ENCODE measurements at places on chromosomes 3 and 15.
A peak's percentile ranks its signal among the peaks of the same experiment; 100 is the strongest.

- no peak for DNase-seq
Observed at GRCh38 chr3:64176461-64176996, 48.7 kb downstream of the PRICKLE2 start.

GRCh38 chr3:66017591-66017990 is 21.1 kb downstream of the MAGI1 start:
- no peak for DNase-seq

- DNase-seq = no peak
Observed at GRCh38 chr3:4776980-4777581, 202.2 kb upstream of the BHLHE40 start.

DNA sequence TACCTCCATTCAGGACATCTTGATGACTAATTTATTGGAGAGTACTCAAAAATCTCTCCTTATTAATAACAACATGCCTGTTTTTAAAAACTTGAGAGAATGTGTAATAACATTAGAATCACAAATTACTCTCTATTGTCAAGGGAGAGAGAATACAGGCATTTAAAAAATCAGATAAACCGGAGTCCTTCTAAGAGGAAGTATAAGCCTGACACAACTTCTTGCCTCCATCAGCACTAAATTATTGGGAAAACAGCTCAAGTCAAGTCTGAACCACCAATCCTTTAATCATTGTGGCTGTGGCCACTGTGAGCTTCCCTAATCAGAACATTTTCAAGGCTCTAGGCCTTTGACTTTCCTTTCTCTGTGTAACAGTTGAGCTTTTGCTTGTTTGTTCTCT is 38.0 kb downstream of the SSR3 start:
- DNase-seq = no peak

- DNase-seq = no peak
Observed at GRCh38 chr3:38609386-38610111, 39.9 kb downstream of the SCN5A start.

- DNase-seq = no peak
Observed at GRCh38 chr3:27279123-27279522, 90.1 kb downstream of the NEK10 start.

DNA sequence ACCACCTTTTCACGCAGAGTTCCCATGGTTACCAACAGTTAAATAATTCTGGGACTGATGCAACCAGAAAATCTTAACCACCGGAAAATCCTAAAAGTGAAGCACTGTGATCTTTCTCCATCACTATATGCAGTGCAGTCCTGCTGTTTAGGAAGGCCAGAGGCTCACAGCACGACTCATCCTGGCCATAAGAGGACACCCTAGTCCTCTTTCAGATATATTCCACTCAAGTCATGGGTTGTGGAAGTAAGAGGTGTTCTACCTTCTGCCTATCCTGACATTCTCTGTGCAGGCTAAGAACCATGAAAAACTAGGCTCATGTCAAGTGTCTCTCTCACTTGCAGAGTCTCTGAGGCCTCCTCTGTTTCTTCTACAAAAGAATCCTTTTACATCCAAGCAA is 67.2 kb downstream of the DHX30 start:
- no peak for DNase-seq

GRCh38 chr15:79431636-79432344 is at the start of gene MINAR1:
Gene MINAR1, plus strand, starts transcription at chr15:79432336. Its CDS starts 23,812 bp downstream, at chr15:79456148.
- DNase-seq = peak; percentile 73

GRCh38 chr3:24310887-24311286 is 183.8 kb downstream of the THRB start:
- no peak for DNase-seq

- no peak for DNase-seq
Observed at GRCh38 chr3:106065831-106066230, 197.0 kb upstream of the CBLB start.

DNA sequence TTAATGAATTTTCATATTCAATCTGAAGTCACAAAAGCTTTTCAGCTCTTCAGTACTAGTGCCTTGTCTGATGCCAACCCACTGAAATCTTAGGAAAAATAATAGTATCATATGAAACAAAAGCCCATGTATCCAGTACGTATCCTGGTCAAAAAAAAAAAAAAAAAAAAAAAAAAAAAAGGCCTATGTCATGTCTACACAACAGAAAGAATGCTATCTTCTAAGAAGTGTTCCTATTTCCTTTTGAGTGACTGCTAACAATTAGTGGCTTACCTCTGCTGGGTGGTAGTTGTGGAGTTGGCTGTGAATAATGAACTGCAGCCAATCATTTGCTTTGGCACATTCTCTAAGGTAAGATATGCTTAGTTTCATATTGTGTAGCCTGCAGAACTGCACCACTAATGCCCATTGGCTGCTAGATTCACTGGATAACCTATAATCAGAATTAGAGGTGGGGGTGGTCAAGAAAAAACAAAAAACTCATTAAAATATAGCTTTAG is 59.6 kb downstream of the EIF3J start:
- no peak for DNase-seq

GRCh38 chr3:124520970-124521369 is 209.3 kb upstream of the UMPS start:
- no peak for DNase-seq

GRCh38 chr15:70633991-70634390 is 129.4 kb downstream of the UACA start:
- DNase-seq = no peak

DNA sequence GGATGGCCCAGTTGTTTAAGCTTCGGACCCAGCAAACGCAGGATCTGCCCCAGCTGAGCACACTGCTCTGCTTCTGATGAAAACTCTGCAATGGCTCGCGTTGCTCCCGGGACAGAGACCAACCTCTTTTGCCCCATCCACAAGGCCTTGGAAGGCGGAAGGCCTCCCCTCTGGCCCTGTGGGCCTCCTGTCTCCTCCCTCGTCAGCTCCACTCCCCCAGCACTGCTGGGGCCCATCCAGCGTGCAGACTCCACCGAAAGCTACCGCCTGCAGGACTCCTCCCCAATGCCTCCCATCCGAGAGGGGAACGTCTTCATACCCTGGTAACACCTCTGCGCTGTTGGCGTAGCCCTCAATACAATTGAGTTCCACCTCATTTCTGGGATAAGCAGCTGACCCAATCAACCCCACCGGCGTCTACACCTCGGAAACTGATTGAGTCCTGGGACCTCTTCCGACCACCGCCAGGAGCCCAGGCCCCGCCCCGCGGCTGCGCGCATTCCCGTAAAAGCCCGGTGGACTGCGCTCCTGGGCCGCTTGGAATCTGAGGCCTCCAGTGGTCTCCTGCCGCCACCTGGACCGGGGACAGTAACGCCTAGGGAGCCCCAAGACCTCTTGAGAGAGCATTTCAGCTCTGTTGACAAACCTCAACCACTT is at the start of gene PRR23E:
PRR23E (plus strand) TSS at position 556 of the 657 bp plus-strand sequence. CDS start 3,555 bp downstream, outside the sequence.
- DNase-seq = peak; percentile 12

DNA sequence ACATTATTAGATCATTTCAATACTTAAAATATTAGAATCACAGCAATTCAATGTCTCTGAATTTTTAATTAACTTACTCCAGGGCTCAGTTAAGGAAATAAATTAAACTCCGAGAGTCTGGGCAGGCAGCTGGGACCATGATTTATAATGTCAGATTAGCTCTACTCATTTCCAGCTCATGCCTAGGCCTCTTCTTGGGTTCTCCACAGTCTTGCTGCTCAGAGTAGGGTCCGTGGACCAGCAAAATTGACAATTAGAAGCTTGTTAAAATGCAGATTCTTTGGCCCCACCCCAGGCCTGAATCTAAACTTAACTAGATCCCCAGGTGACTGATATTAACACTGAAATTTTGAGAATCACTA is 28.2 kb downstream of the ADAMTS9 start:
- DNase-seq = no peak

GRCh38 chr3:81726735-81727134 is 34.7 kb downstream of the GBE1 start:
- no peak for DNase-seq

GRCh38 chr3:134065252-134066157 is 35.8 kb upstream of the SLCO2A1 start:
- no peak for DNase-seq

DNA sequence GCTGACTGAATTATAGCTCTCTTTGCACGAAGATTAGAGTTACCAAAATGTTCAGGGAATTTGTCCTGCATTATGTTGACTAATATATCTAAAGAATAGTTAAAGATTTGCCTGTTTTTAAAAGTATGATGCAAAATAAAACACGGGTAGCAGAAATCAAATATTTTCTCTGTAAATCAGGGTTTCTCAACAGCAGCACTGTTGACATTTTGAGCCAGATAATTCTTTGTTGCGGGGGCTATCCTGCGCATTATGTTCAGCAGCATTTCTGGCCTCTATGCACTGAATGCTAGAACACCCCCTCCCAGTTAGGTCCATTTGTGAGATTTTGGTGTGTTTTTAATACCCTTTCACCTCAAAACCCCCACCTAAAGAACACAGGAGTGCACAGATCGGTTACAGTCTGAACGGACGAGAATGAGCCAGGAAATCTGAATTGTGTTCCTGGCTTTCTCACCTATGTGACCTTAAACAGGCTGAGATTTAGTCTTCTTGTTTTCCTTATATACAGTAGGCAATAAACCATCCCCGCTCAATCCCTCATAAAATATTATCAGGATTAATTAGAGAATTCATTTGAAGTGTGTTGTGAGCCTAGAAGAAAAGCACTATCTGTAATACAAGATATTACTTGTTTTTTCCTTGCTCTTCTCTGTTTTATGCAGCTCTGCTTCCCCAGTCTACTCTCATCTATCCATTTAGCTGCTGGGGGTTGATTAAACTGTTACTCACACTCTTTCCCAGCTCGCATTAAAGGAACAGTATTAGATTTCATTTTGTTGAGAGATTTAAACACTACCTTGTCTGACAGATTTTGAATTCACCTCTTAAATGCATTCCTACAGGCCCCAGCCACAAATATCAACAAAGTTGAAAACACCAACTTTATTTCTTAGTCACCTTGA is 247.5 kb upstream of the GOLIM4 start:
- DNase-seq = no peak

- no peak for DNase-seq
Observed at GRCh38 chr15:90981681-90982080, 12.7 kb downstream of the PRC1 start.

- DNase-seq = no peak
Observed at GRCh38 chr15:50049871-50050270, 69.2 kb downstream of the ATP8B4 start.

- no peak for DNase-seq
Observed at GRCh38 chr3:143128227-143128955, 8.8 kb downstream of the CHST2 start.

- DNase-seq = peak; percentile 16
Observed at GRCh38 chr3:111080413-111080812, 8.8 kb downstream of the NECTIN3 start.

DNA sequence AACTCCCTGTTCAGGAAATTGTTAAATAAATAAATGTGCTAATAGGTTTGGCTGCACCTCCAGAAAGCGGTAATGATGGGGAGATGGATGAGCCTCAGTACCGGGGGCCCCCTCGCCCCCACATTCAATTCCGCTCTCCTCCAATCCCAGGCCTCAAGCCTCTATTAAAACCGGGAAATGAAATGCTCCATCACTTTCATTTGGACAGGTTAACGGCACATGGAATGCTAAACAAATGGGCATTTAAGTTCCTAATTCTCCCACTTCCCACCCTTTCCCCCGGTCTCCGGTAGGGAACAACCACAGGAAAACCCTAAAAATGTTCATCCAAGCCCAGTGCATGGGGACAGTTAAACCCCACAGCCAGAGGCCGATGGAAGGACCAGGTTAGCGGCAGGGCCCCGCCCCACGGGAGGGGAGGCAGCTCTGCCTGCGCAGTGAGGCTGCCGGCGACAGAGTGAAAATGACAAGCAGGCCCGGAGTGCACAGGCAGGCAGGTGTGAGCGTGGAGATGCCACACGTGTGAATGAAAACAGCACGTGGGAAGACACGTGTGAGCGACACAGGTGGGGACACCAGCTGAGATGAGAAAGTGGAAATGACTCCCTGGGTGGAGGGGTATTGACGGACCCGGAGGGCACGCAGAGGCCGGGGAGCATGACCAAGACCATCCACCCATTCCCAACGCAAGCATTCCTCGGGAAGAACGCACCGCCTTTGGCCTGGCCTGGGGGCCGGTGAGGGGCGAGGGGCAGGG is 28.1 kb downstream of the RNU5B-1 start:
- DNase-seq = no peak

DNA sequence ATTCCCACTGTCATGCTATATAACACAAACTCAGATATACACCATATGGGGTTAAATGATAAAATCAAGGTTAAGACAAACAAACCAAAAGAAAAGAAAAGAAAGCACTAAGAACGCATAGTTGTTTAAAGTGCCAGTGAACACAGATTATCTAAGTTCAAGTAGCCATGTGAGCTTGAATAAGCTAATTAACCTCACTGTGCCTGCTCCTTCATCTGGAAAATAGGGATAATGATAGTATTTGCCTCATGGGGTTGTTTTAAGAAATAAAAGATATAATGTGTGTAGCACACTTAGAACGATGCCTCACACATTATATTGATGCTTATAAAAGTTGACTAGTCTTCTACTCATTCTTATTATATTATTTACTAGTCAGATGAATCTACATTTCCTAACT is 72.6 kb upstream of the IL12A start:
- no peak for DNase-seq

GRCh38 chr15:26235864-26236263 is 372.7 kb upstream of the ATP10A start:
- DNase-seq = no peak

DNA sequence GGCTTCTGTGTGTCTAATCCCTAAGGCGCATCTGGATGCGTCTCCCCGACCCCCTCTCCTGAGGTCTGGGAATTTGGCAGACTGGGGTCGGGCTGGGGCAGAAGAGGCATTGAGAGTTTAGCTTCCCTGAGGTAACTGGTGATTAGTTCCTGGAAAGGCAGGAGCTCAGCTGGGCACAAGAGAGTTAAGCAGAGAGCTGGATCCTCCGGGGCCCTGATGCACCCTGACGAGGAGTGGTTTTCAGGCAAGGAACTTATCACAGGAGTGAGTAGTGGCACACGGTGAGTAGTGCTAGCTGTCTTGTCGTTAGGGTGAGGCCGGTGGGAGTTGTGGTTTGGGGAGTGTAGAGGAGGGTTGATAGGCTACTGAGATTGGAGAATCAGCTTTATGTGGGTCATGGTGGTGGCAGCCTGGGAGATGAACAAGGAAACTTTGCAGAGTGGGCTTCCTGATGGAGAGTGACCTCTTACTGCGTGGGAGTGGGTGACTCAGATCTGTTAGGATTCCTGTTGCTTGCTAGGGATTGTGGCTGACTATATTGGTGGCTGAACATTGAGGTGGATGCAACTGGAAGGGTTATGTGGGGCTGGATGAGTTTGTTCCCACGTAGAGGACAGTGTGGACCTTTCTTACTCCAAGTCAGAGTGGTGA is 897 bp downstream of the RAD54L2 start:
- DNase-seq = peak; percentile 60

DNA sequence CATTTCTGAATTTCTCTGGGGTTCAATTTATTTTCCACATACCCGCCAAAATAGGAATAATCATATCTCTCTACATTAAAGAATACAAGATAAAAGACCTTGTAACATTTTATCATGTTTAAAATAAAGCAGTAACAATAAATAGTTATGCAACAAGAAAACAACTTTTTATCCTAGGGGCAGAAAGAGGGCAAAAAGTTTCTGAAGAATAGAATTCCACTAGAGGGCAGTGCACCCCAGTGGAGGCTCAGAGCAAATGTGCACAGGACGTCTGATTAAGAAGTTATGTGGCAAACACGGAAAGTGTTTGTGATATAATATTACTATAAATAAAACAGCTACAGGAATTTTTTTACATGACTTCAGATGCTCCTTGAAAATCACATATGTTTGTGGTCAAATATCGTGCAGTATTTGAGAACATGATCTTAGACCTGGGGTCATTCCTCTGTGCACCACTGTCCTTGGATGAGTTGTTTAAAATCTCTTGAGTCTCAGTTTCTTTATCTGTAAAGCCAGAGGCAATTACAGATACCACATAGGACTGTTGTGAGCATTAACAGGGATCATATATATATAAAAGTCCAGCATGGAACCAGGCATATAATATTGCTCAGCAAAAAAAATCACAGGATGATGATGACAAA is 13.2 kb upstream of the PIK3R4 start:
- DNase-seq = peak; percentile 60

Data from D341Med (cell line).